ENCODE measurements at places on chromosomes 12 and 14.

- no peak for DNase-seq
These were observed 41.9 kb upstream of the POC1B start for GRCh38 chr12:89567691-89568239.

GRCh38 chr12:27787559-27787958 is 7.5 kb upstream of the MANSC4 start:
- no peak for DNase-seq

- DNase-seq = no peak
These were observed 2.7 kb downstream of the OTX2 start for GRCh38 chr14:56807386-56808109.

GRCh38 chr12:92701441-92701840 is 1.3 kb upstream of the PLEKHG7 start:
- no peak for DNase-seq

GRCh38 chr12:71138011-71138410 is 19.8 kb downstream of the TSPAN8 start:
- DNase-seq = no peak

GRCh38 chr14:32542507-32542906 is 213.4 kb downstream of the AKAP6 start:
- DNase-seq = no peak

DNA sequence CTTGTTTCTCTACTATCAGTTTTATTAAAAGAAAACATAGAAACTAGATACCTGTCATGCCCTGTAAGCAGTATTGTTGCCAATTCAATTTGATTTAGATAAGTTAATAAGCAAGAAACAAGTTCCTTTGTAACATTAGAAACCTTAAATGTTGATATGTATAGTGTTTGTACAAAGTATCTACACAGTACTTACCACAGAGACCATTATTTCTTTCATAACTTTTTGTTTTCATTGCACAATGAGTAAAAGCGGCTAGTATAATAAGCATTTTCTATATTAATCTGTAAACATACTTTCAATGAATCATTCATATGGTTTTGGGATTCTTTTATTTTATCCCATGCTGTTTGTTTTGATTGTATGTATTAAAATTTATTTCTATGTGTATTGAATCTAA is 305.1 kb downstream of the TTC6 start:
- no peak for DNase-seq

DNA sequence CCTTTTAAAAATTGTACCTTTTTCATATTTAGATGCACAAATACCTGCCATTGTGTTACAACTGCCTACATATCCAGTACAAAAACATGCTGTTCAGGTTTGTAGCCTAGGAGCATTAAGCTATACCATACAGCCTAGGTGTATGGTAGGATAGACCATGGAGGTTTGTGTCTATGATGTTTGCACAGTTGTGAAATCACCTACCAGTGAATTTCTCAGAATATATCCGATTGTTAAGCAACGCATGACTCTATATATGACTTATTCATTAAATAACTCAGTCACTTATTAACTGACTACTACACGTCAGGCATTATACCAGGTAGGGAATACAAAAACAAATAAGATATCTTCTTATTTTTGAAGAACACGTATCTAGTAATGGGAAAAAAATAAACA is 26.2 kb upstream of the ETNK1 start:
- peak; percentile 9 for DNase-seq

GRCh38 chr12:47832263-47832933 is 12.7 kb upstream of the HDAC7 start:
- no peak for DNase-seq

GRCh38 chr12:13135371-13136178 is 32.1 kb upstream of the GSG1 start:
- DNase-seq = peak; percentile 88

GRCh38 chr12:42766026-42766425 is 176.5 kb upstream of the PRICKLE1 start:
- DNase-seq = no peak

- no peak for DNase-seq
These were observed 5.7 kb downstream of the NTF3 start for GRCh38 chr12:5437589-5437988.

DNA sequence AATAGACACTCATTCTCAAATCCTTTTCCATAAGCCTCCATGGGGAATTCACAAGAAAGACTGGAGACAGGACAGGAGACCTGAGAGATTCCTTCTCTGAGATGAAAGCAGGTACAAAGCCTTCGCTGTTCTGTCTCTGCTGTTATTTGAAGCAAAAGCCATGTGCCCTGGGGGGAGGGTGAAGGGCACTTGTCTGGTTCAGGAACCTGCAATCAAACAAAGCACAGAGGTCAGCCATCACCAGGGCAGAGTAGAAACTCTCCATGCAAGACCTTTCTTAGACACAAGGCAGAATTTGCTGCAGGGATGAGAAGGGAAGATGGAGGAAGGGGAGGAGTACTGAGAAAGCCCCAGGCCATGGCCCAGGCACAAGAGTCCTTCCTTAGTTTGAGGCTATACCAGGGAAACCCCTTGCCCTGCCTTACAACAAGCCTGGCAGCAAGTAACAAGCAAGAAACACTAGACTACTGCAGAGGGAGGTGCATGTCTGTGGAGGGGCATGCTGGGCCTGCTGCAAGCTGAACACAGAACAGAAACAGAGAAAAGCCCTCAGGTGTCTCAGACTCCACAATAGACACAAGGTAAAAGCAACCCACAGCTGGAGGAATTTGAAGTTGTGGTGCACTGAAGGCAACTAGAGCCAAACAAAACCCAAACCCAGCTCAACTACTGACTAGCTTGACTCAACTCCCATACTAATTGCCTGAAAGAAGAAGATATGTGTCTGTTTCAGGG is 7.8 kb upstream of the ART4 start:
- no peak for DNase-seq

DNA sequence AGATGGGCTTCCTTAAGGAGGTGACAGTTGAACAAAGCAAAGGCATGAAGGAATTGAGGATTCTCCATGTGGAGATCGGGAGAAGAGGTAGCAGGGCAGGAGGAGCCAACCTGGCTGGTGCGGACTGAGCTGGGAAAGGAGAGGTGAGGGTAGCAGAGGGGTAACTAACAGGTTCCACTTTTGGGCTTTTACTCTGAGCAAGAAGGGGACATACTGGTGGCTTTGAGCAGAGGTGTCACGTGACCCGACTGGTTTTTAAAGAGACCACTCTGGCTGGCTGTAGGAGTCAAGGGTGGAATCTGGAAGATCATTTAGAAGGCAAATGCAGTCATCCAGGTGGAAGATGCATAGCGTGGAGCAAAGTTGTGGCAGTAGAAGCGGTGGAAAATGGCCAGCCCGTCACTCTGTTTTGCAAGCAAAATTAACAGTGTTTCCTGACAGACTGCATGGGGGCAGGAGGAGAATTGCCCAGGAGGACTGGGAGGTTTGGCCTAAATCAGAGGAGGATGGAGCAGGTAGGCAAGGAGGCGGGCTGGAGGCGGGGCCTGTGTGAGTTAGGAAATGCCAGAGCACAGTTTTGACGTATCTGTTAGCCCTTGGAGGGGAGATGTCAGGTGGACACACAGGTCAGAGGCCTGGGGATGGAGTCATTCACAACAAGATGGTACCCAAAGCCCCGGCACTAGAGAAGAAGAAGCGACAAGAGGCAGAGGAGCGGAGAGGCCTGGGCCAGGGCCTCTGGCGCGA is 156.3 kb upstream of the FKBP4 start:
- no peak for DNase-seq

DNA sequence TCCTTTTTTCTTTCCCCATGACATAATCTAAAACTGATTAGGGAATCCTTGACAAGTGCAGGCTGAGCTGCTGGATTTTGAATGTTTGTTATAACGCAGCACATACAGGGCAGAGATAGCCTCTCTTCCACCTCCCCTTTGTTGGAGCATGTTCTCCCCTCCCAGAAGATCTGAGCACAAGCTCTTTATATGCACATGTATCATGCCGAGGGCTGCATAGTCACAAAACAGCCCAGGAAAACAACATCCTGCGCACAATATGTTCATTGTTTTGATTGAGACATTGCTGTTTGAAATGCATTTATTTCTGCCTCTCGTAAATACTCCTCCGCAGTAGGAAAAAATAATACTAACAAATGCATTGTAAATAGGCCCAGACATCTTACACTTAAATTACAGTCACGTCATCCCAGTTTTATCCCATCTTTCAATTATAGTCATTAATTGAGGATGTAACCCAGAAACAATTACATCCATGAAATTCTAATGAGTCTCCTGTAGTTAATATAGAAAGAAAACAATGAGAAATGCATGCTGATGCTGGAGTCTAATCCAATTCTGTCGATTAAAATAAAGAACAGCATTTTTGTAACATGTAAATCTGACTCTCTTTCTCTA is 401.8 kb downstream of the BTG1 start:
- DNase-seq = no peak

DNA sequence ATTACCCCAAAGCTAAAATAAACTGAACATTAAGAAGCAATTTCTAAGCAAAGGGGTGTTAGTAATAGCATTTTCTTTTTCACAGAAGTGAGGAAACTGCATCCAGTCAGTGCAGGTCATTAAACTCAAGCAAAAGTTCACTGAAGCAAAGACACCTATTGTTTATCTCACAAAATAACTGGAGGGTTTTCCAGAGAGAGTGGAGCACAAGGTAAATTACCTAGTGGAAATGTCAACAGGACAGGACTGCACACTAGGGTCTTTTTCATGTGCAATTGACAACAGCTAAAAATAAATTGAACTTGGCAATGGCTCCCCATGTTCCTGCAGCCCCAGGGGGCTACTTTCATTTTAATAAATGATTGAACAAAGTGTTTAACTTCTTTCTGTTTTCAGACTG is 742.0 kb downstream of the GALC start:
- DNase-seq = no peak

DNA sequence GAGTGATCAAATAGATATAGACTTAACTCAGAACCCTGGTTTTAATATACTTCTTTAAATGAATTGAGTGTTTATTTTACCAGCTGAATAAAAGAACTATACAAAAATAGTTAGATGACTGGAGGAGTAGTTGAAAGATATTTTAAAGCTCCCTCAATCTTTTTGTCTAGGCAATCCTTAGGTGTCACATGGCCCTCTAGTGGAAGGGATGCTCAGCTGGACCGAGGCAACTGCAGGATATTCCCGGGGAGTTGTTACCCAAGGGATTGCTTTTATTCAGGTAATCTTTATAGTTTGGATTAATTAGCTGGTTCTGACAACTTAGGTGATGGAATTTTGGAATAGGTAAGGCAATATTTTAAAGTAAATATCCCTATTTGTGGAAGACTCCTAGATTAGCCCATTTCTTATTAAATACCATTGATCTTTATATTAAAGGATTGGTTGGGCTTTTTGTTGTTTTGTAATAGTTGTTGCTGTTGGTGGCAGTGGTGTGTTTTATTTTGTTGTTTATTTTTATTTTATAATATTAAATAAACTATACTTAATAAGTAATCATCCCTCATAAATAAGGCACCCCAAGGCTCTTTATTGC is 57.1 kb downstream of the ZDHHC17 start:
- peak; percentile 9 for DNase-seq
